ENCODE measurements at places on chromosomes 3 and 15.

GRCh38 chr3:173138026-173138425 lies 3.0 kb downstream of the SPATA16 start:
- no peak for DNase-seq

GRCh38 chr3:79003994-79004393 lies 763.8 kb downstream of the ROBO1 start:
- DNase-seq, result no peak

GRCh38 chr15:65418596-65418995 lies 4.2 kb downstream of the IGDCC4 start:
- DNase-seq, result no peak

GRCh38 chr3:178741020-178741419 lies 204.8 kb downstream of the KCNMB2 start:
- no peak for DNase-seq

DNA sequence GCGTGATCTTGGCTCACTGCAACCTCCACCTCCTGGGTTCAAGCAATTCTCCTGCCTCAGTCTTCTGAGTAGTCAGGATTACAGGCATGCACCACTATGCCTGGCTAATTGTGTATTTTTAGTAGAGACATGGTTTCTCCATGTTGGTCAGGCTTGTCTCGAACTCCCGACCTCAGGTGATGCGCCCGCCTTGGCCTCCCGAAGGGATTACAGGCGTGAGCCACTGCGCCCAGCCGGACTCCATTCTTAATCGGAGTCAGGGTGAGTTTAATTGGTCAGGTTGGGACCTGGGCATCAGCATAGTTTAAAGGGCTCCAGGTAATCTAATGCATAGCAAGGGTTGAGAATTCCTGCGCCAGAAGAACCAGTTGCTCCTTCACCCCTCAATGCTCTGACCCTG lies 29.2 kb downstream of the MAGEF1 start:
- no peak for DNase-seq

- no peak for DNase-seq
Observed at GRCh38 chr3:114022145-114022802, 34.1 kb downstream of the CCDC191 start.

All from stromal cell of bone marrow (primary cell).